Epithelial cell of proximal tubule (primary cell): ENCODE measurements at places on chromosomes 1 and 21.

DNA sequence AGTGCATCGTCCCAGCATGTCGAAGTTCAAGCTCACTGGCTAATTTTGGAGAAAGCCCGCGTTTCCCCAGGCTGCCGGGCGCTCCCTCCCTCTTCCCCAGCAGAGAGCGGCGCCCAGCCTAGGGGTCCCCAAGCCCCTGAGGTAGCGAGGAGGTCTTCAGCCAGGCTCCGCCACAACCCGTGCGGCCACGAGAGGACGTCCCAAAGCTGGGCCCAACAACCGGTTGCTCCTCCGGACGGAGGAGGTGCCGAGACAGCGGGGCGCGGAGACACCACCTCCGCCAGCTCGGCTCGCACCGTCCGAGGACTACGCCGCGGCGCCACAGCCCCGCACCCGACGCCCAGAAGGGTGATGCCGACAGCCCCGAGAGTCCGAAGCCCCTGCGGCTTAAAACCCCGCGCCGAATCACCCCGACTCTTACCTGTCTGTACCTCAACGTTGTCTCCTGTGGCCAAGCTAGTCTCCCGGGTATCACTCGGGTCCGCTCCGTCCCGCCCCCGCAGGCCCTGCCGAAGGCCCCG lies at the start of gene DENND2C:
DENND2C (minus strand) TSS at position 488 of the 521 bp plus-strand sequence. CDS start 44,065 bp downstream, outside the sequence.
- no peak for DNase-seq

DNA sequence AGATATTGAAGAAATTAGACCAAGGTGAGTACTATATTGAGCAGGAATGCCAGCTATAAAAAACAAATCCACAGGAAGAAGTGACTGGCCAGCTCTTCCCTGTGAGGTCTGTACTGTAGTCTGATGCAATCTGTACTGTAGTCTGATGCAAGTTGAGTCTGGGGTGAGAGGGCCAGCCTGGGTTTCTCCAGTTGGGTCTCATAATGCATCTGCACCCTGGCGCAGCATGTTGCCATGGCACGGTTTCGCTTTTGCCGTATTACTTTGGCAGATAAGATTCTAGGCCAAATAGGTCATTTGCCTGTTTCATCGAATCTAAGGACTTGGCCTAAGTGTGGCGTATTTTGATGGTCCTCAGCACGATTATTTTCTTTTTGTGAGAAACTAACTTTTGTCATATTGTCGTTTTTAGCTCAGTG lies 24.4 kb upstream of the PGD start:
- no peak for DNase-seq

GRCh38 chr21:16569679-16570078 lies 839.9 kb downstream of the USP25 start:
- no peak for DNase-seq

GRCh38 chr1:246099570-246099969 lies 407.5 kb downstream of the SMYD3 start:
- DNase-seq: no peak

DNA sequence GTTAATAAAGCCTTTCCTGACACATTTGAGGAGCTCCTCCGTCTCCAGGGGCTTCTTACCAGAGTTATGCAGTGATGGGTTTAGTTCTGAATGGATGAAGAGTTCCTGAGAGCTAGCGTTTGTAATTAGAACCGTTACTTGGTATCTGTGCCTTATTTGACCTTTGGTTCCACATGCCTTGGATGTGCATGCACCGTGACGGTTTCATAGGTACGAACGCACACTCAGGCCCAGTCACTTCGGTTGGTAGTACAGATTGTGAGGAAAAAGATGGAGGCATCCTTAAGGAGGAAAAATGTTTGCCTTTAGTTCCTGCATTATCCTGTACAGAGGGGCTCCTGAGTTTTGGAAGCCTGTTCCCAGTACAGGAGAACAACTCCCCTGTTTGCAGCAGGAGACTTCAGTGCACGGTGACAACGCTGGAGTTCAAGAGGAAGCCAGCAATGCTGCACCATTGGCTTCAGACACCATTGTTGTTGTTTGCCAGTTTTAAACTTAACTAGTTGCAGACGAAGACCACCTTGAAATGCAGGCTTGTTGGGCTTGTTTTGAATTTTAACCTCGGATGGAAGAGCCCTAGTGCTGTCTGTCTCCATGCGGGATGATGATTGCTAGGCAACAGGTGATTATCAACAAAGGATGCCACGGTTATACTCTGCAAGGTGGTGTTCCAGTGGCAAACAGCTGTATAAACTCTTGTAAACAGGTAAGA lies 8.2 kb downstream of the RBM15 start:
- no peak for DNase-seq

GRCh38 chr1:25711555-25712298 lies 88.3 kb upstream of the SELENON start:
- DNase-seq: no peak

- DNase-seq: no peak
These were observed 29.0 kb downstream of the TNR start for GRCh38 chr1:175714350-175714749.

GRCh38 chr1:43267291-43267805 lies 2.4 kb upstream of the TMEM125 start:
- no peak for DNase-seq

- no peak for DNase-seq
These were observed 152.0 kb upstream of the HMCN1 start for GRCh38 chr1:185581961-185582725.

- no peak for DNase-seq
These were observed 80.5 kb downstream of the OMA1 start for GRCh38 chr1:58465825-58466629.

GRCh38 chr1:199297887-199298286 lies 659.0 kb downstream of the PTPRC start:
- no peak for DNase-seq

DNA sequence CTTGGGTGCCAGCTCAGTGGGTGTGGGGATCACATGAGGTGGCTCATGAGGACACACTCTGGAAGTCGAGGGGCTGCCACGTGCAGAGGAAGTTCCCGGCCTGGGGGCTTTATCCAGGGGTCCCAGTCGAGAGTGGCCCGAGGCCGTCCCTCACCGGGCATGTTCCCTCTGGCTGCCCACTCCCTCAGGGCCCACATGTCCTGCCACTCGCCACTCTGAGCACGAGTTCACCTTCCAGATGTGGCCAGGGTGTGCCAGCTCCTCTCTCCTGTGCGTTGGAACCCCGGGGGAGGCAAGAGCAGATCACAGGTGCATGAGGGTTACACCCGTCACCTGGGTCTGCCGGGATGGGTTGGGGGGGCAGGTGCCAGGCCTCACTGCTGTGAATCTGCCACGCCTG lies 14.6 kb downstream of the TMEM201 start:
- no peak for DNase-seq

- no peak for DNase-seq
These were observed 448.6 kb downstream of the KIF26B start for GRCh38 chr1:245603311-245603865.

DNA sequence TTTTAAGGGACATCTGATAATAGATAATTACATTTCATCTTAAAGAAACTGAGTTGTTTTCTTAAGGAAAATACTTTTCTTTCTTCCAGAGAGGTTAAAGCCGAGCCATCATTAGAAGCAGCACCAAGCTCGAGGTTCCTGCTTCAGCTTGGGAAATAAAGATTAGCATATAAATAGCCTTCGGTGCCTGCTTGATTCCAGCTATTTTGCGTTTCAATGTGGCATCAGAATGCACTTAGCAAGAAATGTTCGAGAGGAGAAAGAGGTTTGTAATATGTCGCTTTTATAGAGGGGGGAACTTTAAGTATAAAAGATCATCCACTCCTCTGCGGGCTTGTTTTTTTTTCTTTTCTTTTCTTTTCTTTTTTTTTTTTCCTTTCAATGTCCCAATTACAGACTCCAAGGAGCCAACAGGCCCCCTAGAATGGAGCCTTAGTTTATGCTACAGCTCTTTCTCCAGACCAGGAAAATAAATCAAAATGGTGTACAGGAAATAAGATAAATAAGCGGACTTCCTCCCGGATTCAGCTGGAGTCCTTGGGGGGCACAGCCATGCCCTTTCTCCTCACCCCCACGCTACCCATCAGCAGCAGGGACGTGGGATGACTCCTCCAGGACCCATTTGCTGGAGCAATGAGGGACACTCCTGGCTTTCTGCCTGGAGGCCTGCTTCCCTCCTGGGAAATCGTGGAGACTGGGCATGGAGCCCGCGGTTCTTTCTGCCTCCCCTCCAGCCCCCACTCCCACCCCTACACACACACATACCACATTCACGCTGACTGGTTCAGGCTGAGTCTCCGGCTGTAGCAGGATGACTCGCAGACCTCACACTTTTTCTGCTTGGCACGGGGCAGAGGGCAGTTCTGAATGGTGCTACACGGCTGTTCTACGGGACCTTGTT lies 131.6 kb downstream of the RRAGC start:
- DNase-seq: no peak

DNA sequence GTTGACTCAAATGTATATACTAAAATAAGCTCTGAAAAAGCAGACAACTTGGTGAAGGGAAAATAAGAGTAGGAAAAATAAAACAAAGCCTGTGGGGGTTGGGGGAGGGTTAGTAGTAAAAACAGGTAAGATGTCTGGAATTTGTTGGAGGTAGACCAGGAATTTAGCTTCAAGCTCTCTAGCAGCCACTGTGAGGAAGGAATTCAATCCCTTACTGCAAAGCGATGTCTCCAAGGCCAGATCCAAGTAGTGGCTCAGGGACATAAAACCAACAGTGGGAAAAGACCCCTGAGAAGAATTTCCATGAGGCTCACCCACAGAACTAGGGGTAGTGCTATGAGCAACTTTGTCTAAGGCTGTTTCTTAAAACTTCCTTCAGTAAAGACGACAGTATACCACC lies 7.8 kb downstream of the ANGPTL7 start:
- no peak for DNase-seq

DNA sequence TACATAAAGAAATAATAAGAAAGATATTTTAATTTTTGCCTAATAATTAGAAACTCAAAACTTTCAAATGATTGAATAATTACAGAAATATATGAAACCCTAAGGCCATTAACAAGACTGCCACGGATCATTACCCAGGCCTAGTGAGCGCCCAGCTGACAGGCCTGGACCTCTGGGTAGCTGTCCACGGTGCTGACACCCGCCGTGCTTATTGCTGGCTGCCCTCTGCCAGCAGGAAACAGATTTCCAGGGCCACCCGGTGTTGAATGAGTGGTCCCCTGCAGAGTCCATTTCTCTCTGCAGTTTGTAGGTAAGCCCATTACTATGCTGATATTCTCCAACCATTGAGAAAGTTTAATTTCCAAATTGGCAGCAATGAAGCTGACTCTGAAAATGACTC lies 254.4 kb upstream of the GJB5 start:
- no peak for DNase-seq

GRCh38 chr1:52328615-52329014 lies 37.4 kb downstream of the CC2D1B start:
- no peak for DNase-seq

DNA sequence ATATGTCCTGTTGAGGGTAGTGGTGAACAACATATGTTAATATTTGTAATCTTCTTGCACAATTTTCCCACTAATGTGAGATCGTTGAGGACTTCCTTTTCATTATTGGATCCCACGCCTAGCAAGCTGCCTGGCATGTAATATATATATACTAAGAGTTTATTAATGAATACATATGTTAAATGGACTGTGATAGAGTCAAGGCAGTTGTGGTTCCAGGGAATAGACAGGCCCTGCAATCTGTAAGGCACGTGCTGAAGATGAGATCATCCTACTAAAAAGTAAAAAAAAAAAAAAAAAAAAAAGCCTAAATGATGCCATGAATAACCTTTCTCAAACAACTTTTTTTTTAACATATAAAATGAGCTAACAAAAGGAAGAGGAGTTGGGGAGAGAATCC lies 28.9 kb downstream of the PLPPR5 start:
- DNase-seq: no peak

DNA sequence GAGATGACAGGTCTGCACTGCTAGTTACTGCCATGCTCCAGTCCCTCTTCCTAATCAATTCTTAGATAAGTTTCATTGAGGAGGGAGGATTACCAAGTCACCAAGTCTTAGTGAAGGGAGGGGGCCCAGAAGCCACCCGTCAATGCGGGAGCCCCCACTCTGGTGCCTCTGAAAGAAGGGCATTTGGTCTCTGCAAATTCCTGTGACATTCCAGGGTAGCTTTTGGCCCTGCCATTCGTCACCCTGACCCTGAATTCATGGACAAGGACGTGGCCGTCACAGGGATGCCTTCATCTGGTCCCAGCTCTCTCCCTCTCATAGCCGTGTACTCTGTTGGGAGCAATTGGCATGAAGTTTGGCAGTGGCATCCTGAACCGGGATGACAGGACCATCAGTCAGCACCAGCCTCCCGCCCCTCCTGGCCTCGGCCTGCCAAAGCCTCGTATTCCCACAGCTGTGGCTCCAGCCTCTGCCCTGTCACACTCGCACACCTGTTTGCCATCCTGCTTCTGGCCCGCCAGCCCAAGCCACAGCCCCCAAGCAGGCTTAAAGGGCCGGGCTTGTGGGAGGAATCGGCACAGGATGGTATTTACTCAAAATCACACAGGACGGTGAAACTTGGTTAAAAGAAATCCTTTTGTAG lies 150.7 kb downstream of the CLIC6 start:
- DNase-seq: no peak
